ENCODE measurements at places on chromosomes 7 and 10.
A peak's percentile ranks its signal among the peaks of the same experiment; 100 is the strongest.

DNA sequence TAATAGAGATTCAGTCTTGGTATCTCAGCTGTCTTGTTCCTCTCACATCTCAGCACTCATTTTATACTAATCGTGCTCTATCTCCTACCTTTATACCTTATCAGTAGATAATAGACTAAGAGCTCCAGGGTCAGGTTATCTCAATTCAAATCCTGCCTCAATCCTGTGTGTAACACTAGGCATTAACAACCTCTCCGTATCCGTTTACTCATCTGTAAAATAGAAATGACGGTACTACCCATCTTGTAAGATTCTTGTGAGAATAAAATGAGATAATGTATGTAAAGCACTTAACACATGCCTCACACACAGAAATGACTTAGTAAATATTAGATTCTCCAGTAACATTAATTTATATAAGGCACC is 622 bp upstream of the P4HA1 start:
- DNase-seq = peak; percentile 15

DNA sequence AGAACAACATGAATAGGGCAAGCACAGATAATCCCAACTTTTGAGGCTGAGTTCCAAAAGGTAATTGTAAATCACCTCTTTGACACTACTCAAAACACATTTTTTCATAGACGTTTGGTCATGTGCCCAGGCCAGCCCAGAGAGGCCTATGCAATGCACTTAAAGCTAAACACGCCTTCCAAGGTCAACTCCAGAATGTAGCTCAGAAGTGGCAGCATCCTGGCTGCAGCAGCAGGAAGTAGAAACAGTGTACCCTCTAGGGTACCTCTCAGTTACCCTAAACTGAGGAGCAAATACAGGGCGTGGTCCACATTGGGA is 58.7 kb downstream of the OSBPL3 start:
- peak; percentile 22 for DNase-seq

GRCh38 chr7:5631752-5632151 is 149.7 kb downstream of the RNF216 start:
- no peak for DNase-seq

- DNase-seq = no peak
Observed at GRCh38 chr10:108789336-108789735, 1134.0 kb downstream of the XPNPEP1 start.

- DNase-seq = no peak
Observed at GRCh38 chr10:35349389-35349915, 13.1 kb downstream of the CCNY start.

- DNase-seq = no peak
Observed at GRCh38 chr10:71090330-71090729, 122.0 kb upstream of the UNC5B start.

DNA sequence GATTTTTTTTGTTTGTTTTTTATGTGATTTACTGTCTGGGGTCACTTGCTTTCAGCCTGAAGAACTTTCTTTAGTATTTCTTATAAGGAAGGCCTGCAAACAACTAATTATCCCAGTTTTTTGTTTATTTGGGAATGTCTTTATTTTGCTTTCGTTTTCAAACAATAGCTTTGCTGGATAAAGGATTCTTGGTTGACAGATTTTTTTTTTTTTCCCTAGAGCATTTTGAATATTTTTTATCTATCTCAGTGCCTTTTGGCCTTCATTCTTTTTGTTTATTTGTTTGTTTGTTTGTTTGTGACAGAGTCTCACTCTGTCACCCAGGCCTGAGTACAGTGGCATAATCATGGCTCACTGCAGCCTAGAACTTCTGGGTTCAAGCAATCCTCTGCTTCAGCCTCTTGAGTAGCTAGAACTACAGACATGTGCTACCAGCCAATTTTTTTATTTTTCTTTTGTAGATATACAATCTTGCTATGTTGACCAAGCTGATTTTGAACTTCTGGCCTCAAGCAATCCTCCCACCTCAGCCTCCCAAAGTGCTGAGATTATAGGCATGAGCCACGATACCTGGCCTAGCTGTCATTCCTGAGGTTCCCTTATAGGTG is 46.3 kb upstream of the FZD9 start:
- no peak for DNase-seq

DNA sequence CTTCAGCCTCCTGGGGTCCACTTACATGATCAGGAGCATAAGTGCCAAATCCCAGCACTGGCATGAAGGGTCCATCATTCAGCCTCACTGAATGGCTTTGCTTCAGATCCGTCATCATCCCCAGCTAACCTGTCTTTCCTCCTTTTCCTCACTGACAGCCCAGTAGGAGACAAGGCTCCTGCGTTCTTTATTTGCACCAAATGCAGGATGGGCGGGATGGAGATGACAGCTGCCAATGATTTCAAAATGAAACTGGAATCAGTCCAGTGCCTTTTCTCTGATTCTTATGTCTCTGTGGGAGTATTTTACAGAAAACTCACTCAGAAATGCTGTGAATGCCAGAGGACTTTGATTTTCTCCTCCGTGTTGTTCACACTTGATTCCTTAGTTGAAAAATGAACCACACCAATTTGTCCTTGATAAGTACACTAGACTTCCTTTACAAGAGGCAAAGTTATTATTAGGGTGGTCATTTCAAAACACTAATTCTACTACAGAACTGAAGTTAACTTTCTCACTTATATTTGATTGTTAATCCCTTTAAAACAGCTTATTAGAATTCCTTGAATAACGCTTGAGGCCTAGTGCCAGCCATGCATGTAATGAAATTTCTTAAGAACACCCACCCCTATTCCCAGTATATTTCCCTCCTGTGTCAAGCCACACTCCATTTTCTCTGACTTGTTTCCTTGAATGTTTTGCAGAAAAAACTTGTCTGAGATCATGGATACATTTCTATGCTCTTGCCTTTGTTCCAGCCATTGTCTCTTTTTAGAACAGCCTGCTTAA is at the start of gene AKR1C8:
TSS of gene AKR1C8 (minus strand) at position 164 of the 789 bp plus-strand sequence. CDS start at position 118, 46 bp downstream.
- no peak for DNase-seq

GRCh38 chr10:117653170-117653515 is 110.6 kb downstream of the EMX2 start:
- DNase-seq = peak; percentile 83

- DNase-seq = no peak
Observed at GRCh38 chr7:159105066-159105780, 39.4 kb downstream of the VIPR2 start.

GRCh38 chr10:55369670-55370420 is 568.8 kb upstream of the PCDH15 start:
- peak; percentile 1 for DNase-seq

DNA sequence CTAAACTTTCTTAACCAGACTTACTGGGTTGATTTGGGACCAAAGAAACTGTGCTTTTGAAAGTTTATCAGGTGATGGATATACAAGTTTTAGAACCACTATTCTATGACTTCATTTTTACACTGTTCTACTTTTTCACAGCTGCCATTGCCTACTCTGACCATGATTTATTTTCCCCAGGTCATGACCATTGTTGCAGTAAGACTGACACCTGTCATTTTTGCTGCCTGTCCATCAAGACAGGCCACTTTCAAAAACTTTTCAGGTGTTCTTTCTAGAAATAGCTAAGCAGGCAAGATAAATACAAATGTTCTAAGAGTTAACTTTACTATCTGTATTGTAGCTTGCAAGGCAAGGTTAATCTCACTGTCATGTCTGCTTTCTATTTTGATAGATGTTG is 147.9 kb upstream of the SEMA3C start:
- DNase-seq = no peak

DNA sequence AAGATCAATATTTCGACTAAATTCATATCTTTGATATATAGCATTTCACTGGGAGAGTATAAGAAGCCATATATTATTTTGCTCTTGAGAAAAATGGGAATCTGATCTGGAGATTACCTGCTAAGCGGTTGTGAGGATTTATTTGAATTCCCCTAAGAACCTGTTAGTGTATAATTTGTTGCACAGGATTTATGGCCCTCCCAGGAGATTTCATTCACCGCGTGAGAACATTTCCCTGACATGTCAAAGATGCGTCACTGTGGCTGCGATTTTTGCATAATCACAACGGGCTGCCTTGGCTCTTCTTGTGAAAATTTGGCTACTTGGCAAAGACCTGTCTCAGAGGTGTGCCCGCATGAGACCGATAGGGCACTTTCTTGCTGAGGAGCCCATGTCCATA is 184.7 kb upstream of the PFKP start:
- DNase-seq = no peak

DNA sequence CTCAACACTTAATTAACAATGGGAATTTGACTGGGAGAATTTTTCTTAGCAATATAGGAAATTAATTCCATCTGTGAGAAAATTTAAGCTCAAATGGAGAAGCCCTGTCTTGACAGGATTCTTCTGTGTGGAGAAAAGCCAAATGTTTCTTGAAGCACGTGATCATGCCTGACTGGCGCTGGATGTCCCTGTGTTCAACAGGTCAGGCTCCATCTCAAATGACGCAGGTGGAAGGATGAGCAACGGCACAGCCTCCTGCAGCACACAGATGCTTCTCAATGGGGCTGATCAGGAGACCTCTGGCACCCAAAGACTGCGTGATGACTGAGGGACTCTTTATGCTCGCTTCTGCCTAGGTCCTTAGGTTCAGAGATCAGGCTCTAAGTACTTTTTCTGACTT is 143.8 kb downstream of the RSU1 start:
- DNase-seq = no peak

- DNase-seq = no peak
Observed at GRCh38 chr10:1367938-1368841, 312.0 kb downstream of the WDR37 start.

DNA sequence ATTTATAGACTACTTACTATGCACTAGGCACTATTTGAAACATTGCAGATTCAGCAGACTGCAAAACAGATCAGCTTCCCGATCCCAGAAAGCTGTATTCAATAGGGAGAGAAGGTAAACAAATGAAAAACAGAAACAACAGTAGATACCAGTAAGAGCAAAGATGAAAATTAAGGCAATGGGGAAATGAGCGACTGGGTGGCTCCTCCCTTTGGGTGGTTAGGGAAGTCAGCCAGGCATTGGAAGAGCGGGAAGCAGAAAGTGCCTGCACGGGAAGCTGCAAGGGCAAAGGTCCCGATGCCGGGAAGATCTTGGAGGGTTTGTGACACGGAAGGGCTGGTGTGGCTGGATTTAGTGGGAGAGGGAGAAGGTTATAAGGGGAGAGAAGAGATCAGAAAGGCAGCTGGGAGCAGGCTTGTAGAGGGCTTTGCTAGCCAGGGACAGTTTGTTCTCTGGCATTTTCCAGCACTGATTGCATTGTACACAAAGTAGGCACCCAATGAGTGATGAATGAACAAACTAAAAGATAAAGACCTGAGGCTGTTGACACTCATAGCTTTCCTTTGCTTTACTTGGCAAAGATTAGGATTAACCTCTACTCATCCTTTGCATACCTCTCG is 67.8 kb downstream of the NAMPT start:
- DNase-seq = peak; percentile 87

DNA sequence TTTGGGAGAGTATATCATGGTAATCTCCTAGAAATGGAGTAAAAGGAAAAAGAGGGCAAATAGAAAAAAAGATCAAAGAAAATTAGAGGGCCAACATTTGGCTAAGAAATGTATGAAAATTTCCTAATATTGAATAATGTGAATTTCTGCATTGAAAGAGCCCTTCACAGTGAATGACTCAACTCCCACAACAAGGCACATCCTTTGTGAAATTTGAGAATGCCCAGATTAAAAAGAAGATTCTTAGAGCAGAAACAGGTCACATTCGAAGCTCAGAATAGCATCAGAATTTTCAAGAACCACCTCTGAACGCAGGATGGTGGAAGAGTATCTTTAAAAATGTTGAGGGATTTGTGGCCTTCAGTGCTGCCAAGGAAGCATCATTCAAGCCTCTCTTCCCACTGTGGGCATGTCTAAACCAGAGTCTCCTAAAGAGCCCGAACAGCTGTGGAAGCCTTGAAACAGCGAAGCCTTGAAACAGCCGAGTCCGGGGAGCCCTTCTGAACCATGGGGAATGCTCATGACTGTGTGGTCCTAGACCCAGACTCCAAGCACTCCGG is 43.6 kb downstream of the GUSB start:
- DNase-seq = peak; percentile 17

DNA sequence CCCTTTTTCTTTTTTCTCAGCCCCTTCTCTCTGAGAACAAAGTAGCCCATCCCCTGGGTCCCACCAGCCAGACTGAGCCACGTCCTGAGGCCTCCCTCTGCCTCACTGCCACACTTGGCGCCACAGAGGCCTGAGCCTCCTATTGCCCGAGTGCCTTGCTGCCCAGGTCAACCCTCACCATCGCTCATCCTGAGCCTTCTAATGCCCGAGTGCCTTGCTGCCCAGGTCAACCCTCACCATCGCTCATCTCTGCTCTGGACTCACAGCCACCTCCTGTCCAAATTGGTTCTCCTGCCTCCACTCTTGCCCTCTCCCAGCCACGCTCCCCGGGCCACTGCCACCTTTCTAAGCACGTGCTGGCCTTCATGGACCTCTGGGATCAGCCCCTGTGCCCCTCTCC is 53.2 kb upstream of the SMNDC1 start:
- DNase-seq = no peak

- DNase-seq = no peak
Observed at GRCh38 chr7:36047091-36047658, 105.9 kb upstream of the EEPD1 start.

DNA sequence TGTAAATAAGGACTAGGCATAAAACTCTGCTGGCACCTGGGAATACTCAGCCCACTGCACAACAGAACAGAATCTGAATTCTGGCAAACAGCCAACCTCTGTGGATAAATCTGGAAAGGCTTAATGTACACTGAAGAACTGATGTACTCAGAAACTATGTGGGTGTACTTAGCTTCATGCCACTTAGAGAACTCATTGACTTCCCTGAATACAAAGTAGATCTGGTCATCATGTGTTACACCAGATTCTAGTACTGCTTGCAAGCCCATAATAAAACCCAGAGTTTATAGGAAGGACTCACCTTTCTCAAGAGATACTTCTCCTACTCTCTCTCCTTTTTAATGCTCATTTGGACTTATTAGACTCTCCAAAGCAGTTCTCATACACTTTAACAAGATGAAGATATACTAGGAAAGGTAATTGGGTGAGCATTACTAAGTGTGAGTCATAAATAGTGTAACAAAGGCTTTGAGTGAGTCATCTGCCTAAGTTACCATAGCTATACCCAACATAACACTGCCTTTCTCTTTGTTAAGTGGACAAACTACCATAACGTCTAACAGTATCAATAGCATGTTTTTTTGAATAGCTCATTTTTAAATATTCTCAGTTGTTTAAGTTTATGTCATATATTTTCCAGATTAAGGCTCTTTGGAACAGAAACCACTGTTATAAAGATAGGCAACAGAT is 309.1 kb downstream of the MDFIC start:
- DNase-seq = peak; percentile 95

DNA sequence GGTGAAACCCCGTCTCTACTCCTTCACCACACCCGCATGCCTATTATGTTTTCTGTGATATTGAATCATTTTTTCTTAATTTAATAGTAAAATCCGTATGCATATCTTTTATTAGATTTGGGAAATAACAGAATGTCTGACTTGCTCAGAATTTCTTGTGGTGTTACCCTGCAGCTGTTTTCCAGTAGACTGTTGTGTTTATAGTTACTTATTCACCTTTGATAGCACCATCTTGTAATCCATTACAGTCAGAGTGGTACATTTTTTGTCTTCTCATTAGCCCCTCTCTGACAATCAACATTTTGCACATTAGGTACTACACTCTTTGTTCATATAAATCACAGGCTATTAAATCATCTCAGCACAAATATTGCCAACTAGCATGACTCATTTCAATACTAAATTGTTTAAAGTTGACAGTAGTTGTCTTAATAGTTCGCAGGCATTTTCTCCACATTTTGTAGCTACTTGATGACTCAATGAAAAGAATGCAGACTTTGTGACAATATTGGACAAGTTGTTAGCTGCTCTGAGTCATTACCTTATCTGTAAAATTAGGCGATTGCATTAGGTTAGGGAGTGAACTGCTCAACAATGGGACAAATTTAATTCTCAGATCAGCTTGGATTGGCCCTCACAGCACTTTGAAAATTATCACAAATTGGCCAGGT is 17.8 kb upstream of the SLC16A12 start:
- DNase-seq = peak; percentile 92
